ENCODE measurements at places on chromosomes 1 and 21.

GRCh38 chr1:56180520-56181190 is 398.7 kb downstream of the PLPP3 start:
- DNase-seq, result no peak

GRCh38 chr1:179870870-179871269 is 6.7 kb downstream of the TOR1AIP2 start:
- no peak for DNase-seq

DNA sequence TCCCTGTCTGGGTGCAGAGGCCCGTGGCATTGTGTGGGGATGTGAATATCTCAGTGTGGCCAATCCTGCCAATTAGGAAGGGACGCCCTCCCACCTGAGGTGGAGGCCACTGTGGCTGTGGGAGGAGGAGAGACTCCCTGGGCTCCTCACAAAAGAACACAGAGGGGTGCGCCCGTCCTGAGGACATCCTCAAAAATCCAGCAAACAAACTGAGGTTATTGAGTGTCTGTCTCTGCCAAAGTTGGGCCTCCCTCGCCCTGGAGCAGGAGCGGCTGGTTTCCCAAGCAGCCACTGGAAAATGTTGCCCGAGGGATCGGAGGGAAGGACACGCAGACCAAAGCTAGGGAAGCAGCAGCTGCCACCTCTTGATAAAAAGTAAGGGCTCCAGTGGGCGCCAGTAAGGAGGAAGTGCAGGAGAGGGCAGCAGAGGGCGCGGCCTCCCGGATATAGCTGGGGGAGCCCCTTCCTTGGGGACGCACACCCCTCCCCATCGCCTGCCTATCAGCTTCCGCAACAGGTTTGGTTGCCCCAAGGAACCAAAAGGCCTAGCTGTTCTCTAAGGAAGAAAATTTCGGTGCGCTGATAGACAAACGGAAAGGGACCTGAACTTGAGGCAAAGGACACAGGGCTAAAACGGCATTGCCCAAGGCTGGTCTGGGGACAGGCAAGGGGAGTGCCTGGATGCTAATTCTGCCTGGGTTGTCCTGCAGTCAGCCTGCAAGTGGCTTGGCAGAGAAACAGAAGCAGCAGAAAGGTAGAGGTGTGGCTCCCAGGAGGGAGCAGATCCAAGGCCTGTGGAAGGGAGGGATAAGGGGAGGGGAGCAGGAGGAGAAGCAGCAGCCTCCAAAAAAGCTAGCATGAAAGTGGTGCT is 1.7 kb upstream of the GRIK3 start:
- no peak for DNase-seq

DNA sequence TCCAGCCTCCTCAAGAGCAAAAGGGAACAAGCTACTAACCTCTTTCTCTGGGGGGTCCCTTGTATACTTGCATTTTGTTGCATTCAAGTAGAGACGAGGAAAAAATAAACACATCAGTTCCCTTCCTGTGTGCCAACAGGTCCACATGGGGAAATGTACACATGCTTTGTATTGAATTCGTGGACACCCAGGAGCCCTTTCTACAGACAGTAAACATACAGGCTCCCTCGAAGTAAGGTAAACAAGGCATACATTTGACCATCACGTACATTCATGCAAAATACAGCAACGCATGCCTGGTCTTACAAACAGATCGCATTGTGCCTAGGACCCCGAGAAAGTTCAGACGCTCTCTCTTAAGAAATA is 1.1 kb downstream of the KCND3 start:
- DNase-seq, result no peak

DNA sequence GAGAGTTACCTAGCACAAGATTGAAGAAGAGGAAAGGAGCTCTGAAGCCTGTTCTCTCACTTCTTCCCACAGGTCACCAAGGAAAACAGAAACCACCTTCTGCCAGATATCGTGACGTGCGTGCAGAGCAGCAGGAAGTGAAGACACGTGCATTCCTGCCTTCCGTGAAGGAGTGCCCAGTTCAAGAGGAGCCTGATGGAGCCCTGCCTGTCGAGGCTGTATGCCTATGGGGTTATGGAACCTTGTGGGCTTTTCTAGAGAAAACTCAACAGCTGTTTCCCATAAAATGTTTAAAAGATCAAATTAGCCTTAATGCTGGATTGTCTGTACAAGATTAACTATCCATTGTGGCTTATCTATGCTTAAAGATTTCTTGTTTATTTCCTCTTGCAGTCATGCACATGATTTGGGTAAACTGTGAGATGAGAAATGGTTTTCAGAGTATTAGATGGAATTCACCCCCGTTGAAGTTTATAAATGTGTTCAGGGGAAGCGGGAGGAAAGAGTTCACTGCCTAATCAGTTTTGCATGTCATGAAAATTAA is 27.8 kb downstream of the NTPCR start:
- no peak for DNase-seq

GRCh38 chr1:53023546-53023945 is 38.5 kb upstream of the PODN start:
- no peak for DNase-seq

DNA sequence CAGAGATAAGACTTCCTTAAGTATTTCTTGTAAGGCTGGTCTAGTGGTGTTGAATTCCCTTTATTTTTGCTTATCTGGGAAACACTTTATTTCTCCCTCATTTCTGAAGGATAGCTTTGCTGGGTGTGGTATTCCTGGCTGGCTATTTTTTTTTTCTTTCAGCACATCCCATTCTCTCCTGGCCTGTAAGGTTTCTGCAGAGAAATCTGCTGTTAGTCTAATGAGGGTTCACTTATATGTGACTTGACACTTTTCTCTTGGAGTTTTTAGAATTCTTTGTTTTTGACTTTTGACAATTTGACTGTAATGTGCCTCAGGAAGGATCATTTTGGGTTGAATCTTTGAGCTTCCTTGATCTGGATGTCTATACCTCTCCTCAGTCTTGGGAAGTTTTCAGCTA is 61.5 kb downstream of the DIPK1A start:
- no peak for DNase-seq

DNA sequence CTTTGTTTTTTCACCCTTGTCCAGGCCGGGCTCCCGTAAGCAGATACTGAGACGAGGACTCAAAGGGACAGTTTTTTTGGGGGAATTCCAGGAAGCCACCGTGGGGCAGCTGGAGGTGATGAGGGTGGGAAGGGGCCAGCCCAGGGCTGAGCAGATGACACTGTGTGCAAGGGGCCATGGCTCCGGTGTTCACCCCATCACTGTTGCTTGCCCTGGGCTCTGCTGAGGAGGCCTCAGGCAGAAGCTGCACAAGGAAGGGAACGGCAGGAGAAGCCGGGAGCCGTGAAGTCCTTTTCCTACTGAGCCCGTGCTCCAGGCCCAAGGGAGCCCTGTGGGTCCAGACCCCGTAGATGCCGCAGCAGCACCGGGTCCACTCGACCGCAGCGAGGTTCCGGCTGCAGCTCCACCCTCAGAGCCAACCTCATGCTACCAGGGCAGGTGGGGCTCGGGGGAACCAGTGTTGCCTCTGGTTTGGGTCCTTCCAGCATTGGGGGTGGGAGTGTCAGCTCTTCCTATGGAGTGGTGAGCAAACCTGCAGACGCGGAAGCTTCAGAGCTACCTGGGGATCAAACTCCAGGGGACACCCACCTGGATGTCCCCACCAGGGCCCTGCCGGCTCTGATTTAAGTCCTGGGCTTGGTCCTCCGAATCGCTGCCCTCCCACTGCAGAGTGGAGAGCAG is 4.3 kb upstream of the CALML6 start:
- DNase-seq, result no peak

- no peak for DNase-seq
These were observed 113.1 kb upstream of the FGGY start for GRCh38 chr1:59183749-59184317.

DNA sequence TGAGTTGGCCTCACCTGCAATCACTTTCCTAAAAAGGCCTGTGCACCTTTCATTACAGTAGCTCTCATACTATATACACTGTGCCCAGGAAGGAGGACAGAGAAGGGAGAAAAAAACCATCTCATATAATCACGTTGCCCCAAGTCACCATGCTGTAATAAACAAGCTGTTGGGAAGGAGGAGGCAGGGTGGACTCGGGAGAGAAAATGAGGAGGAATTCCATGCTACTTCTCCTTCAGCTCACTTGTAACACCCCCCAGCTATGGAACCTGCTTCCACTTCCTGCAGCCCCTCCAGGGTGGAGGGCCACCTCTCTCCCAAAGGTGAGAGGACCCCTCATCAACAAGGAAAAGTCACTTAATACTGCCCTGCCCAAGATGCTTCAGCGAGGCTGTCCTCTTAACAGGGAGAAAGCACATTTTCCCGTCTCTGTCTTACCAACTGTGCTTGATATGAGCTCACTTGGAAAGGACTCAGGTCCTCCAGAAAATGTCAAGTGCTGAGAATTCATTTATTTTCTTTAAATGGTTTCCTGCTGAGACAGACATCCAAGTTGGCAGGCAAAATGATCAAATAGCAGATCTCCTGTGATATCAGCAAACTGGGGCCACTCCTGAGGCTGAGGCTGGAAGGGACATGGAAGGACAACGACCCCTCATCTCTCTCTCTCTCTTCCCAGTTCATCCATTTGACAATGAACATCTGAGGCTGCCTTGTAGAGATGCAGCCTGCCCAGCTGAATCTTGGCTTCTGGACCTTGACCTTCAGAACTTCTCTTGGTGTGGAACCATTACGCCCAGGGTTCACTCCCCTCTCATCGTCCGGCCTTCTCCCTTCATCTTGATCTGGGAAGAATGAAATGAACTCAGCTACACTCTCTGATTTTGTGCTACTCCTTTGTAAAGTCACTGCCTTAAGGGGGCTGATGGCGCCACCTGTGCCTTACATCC is 54.0 kb downstream of the CAPN9 start:
- no peak for DNase-seq

DNA sequence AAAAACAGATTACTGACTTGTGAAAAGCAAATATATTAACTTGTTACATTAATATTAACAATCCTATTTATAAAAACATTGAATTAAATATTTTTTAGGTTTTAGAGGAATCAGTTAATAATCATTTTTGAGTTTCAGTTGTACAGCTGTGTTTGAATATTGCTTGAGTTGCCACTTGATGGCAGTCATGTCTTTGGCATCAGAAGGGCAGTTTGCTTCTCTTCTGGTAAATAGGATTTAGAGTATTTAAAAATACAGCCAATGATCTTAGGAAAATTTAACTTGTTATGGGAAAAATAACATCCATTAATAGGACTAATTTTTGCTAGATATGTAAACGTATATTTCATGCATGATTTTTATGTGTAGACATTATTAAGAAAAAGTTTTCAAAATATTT is 234.1 kb downstream of the NCAM2 start:
- no peak for DNase-seq

Data from CD4-positive, alpha-beta T cell treated with Interleukin-1 beta for 1 hour (primary cell).